Large intestine (tissue), 12 donors: ENCODE measurements at places on chromosomes 5 and 9. TPM values are rescaled to one million over a fixed set of nuclear protein-coding genes. Genes with fewer than 3 reads are reported as not detected.

CA9 gene
- 4.2 TPM for polyA plus RNA-seq

GRCh38 chr5:84191281-84191680 is 193.4 kb downstream of the EDIL3 start:
- no peak overlapping the region for H3K4me3 ChIP-seq
- no peak for DNase-seq
- no peaks in the 10 kb centered on the region for H3K36me3 ChIP-seq
- no peak overlapping the region for H3K27ac ChIP-seq

- H3K4me3 ChIP-seq = no peak overlapping the region
- H3K4me1 ChIP-seq = no peaks in the 10 kb centered on the region
- DNase-seq = no peak
Measured at GRCh38 chr9:124574534-124575375, 67.6 kb upstream of the NR5A1 start.

DNA sequence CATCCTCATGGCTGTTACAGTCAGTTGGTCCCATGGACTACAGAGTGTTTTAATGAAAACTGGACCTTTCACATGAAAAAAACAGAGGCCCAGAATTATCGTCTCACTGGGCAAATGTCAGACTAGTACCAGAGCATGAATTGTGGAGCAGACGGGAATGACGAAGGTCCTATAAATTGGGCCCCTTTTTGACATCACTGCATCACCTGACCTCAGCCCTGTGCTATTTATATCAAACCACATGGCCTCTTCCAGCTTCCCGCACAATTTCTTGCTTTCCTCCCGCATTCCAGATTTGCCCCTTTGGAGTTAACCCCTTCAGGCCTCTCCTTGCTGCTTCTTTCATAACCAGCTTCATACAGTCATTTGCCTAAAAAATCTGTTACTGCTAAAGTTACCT is 301.7 kb downstream of the ATPSCKMT start:
- H3K4me1 ChIP-seq = no peaks in the 10 kb centered on the region
- no peaks in the 10 kb centered on the region for H3K36me3 ChIP-seq
- DNase-seq = no peak
- H3K4me3 ChIP-seq = no peak overlapping the region
- H3K27me3 ChIP-seq = no peaks in the 10 kb centered on the region
- no peak overlapping the region for H3K27ac ChIP-seq

DNA sequence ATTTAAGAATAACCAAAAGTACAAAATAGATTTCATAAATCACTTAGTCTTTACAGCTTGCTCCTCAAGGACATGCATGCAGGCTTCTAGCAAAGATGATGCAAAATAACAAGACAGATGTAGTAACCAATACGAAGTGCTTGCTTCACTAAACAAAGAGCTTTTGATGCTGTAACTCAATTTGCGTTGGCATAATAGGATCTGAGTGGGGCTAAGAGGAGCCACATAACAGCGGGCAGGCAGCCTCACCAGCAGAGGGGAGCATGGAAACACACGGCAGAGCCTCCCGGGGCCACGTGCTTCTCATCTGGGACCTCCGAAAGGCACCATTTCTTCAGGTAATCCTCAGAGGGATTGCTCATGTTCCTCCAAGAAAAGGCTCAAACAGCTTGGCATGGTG is 139.7 kb downstream of the C5orf15 start:
- H3K4me3 ChIP-seq = no peak overlapping the region
- H3K36me3 ChIP-seq = no peaks in the 10 kb centered on the region
- no peak for DNase-seq

DNA sequence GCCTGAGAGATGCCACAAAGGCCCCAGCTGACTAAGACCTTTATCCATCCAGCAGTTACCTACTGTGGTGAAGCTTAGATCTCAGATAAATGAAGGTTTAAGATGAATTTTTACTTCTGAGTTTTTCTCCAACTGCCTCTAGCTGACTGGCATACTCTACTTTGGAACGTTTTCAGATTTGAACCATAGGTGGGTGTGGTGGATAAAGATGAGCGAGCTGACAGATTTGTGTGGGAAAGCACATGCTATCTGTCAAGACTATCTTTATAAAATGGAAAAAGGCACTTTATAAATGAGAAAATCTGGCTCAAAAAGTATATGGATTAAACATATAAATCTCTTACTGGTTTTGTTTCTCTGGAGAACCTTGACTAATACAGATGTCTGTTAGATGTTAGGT is 160.8 kb downstream of the MCTP1 start:
- H3K36me3 ChIP-seq = no peaks in the 10 kb centered on the region
- H3K27ac ChIP-seq = no peak overlapping the region
- H3K27me3 ChIP-seq = no peaks in the 10 kb centered on the region
- no peak for DNase-seq

- H3K4me1 ChIP-seq = no peaks in the 10 kb centered on the region
- H3K27ac ChIP-seq = no peak overlapping the region
Measured at GRCh38 chr5:18605186-18605585, 970.9 kb downstream of the TAF11L14 start.

SLIT3 gene
- polyA plus RNA-seq = 18.3 TPM

- no peak overlapping the region for H3K4me3 ChIP-seq
- DNase-seq = no peak
- no peak overlapping the region for H3K27ac ChIP-seq
- no peaks in the 10 kb centered on the region for H3K36me3 ChIP-seq
- H3K4me1 ChIP-seq = peaks cover 26% of the 10 kb centered on the region
- no peaks in the 10 kb centered on the region for H3K27me3 ChIP-seq
Measured at GRCh38 chr5:173850659-173851058, 37.5 kb upstream of the CPEB4 start.

- peaks cover 16% of the 10 kb centered on the region for H3K4me1 ChIP-seq
- DNase-seq = peak; percentile 12
- H3K4me3 ChIP-seq = peak overlapping the region; percentile 99
- H3K36me3 ChIP-seq = no peaks in the 10 kb centered on the region
Measured at GRCh38 chr9:5629312-5630080, 589 bp downstream of the RIC1 start.

RPL37 gene
- polyA plus RNA-seq = 2,735 TPM

DNA sequence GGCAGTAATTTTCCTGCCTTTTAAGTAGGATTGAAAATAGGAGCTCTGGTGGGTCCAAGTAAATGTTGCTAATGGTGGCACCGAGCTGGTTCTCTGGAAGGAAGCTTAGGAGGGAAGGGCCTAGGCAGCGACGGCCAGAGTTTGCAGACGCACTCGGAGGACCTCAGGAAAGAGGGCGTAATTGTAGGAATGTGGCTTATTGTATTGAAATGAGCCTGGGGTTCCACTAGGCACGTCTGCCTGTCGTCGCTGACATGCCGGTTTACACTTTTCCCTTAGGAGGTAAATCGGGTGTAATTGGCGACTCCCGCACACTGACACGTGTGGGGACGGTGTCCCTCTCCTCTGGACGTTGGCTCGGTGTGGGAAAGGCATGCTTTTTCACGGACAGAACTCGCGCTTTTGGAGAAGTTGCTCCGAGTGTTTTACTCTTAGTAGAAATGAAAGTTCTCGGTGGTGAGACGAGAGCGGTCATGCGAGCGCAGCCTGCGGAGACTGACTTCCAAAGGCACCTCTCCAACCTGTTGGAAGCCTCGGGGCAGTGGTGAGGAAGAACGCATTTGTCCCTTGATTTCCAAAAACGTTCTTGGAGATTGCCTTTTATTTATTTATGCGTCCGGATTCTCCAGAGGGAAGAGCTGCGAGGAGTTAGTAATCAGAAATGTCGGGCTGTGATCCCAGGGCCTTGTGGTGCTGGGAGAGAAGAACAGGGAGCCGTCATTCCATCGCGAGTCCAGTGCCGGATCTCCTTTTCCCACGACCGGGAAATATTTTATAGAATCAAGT is 1.3 kb downstream of the NR4A3 start:
- H3K4me1 ChIP-seq = peaks cover 42% of the 10 kb centered on the region
- DNase-seq = peak; percentile 64
- peak overlapping the region; percentile 61 for H3K4me3 ChIP-seq
- no peak overlapping the region for H3K27ac ChIP-seq
- H3K27me3 ChIP-seq = peaks cover 64% of the 10 kb centered on the region

DNA sequence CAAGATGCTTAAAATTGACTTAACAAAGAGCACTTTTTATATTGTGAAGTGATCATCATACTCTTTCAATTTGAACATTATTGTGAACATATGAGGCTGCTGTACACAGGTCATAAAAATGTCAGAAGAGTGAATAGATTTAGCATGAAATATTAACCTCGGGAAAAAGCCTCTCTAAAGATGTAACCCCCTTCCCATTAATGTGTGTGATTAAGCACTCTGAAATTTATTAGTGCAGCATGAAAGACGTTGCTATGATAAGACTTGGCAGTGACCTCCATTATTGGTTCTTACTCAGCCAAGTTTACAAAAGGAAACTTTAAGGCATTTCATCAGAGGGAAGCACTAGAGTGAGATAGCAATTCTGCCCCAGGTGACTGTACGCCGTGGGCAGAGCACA is 326.5 kb downstream of the NTRK2 start:
- no peak overlapping the region for H3K27ac ChIP-seq
- DNase-seq = no peak

DNA sequence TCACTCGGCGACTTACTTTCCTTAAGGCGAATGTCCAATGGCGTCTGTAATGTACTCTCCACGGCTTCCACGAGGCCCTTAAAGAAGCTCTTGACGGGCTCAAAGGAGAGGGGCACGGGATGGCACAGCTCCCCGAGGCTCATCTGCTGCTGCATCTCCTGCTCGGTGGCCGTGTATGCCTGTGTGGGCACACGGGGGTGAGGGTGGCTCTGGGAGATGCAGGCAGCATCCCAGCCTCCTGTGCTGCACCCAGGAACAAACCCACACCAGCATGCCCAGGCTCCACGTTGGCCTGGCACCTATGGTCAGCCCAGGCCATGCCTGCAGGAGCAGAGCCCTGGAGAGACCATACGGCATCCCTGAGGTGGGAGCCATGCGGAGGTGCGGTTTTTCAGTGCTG is 24.2 kb downstream of the TRIM14 start:
- peaks cover 59% of the 10 kb centered on the region for H3K36me3 ChIP-seq
- DNase-seq = no peak
- H3K27me3 ChIP-seq = no peaks in the 10 kb centered on the region
- H3K4me1 ChIP-seq = peaks cover 3% of the 10 kb centered on the region
- no peak overlapping the region for H3K4me3 ChIP-seq
- H3K27ac ChIP-seq = no peak overlapping the region

SLC25A2 gene
- polyA plus RNA-seq = 0.04 TPM

GRCh38 chr5:149712439-149713147 is 17.5 kb upstream of the PPARGC1B start:
- no peak overlapping the region for H3K4me3 ChIP-seq
- no peaks in the 10 kb centered on the region for H3K27me3 ChIP-seq
- H3K36me3 ChIP-seq = no peaks in the 10 kb centered on the region
- no peak overlapping the region for H3K27ac ChIP-seq

DNA sequence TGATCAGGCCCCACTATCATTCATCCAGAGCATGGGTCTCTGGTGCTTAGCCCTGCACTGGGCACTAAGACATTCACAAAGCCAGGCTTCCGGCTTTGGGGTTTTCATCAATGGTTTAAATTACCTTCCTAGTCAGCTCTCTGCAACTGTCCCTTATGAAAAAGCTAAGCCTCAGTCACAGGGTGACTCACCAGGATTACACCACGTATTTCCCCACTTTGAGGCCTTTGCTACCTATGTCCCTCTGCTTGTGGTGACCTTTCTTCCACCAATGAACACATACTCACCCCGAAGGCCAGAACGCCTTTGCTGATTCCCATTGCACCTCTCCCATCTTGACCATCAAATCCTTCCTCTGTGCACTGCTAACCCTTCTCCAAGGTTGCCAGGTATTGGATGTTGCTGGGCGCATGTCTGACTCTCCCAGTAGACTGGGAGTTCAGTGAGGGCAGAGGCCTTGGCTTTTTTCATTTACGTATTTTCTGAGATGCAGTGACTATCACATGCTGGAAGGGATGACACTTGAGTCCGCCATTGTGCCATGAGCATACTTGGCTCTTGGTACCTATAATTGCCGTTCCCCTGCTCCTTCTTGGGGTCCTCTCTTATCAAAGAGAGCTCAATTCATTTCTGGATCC is 58.7 kb upstream of the TNFSF8 start:
- peak; percentile 51 for DNase-seq
- H3K4me1 ChIP-seq = peaks cover 5% of the 10 kb centered on the region
- no peak overlapping the region for H3K4me3 ChIP-seq
- H3K27ac ChIP-seq = peak overlapping the region; percentile 8
- H3K36me3 ChIP-seq = no peaks in the 10 kb centered on the region

GRCh38 chr5:174514983-174515394 is 209.4 kb upstream of the MSX2 start:
- no peaks in the 10 kb centered on the region for H3K36me3 ChIP-seq
- H3K4me1 ChIP-seq = peaks cover 7% of the 10 kb centered on the region
- no peaks in the 10 kb centered on the region for H3K27me3 ChIP-seq

GRCh38 chr5:179346875-179347274 is 1.6 kb upstream of the ADAMTS2 start:
- DNase-seq = no peak
- H3K4me3 ChIP-seq = no peak overlapping the region
- H3K4me1 ChIP-seq = peaks cover 2% of the 10 kb centered on the region
- H3K36me3 ChIP-seq = no peaks in the 10 kb centered on the region
- no peak overlapping the region for H3K27ac ChIP-seq

DNA sequence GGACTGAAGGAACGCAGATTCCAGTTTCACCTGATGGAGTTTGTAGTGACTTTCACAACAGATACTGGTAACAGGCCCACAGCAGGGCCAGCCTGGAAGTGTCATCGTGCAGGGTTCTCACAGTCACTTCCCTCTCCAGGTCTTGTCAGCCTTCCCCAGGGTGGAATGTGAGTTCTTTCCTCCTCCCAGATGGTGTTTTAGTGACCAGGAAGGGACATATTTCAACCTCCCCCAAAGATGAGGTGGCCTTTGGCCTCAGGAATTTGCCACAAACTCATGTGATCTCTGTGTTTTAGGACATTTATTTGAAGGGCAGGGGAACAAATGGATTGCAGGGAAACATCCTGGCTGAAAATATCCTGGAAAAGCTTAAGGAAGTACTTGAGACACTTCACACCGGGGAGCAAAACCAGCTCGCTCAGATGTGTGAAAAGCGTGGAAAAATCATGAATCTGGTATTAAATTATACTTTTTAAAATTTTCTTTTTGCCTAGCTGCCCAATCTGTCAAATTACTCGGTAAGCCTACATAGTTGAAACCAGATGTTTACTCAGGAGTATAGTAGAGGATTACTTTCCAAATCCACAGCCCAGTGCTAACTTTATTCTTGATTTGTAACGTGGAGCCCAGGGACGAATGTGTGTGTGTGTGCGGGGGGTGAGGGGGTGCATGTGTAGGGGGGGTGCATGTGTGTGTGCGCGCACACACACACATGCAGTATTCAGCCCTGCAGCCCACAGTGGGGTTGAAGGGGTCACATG is 66.8 kb downstream of the PTPDC1 start:
- DNase-seq = no peak
- H3K4me3 ChIP-seq = no peak overlapping the region
- H3K4me1 ChIP-seq = no peaks in the 10 kb centered on the region
- H3K36me3 ChIP-seq = no peaks in the 10 kb centered on the region

- H3K4me1 ChIP-seq = no peaks in the 10 kb centered on the region
- H3K4me3 ChIP-seq = no peak overlapping the region
- DNase-seq = no peak
- H3K27ac ChIP-seq = no peak overlapping the region
- H3K36me3 ChIP-seq = peaks cover 85% of the 10 kb centered on the region
Measured at GRCh38 chr9:93650448-93650847, 74.1 kb downstream of the PHF2 start.

GRCh38 chr9:90167914-90168313 is 474.7 kb downstream of the DIRAS2 start:
- H3K36me3 ChIP-seq = no peaks in the 10 kb centered on the region
- DNase-seq = no peak
- H3K4me3 ChIP-seq = no peak overlapping the region
- H3K4me1 ChIP-seq = peaks cover 11% of the 10 kb centered on the region
- no peaks in the 10 kb centered on the region for H3K27me3 ChIP-seq
- H3K27ac ChIP-seq = no peak overlapping the region
